ENCODE measurements at places on chromosomes 7 and 10.

DNA sequence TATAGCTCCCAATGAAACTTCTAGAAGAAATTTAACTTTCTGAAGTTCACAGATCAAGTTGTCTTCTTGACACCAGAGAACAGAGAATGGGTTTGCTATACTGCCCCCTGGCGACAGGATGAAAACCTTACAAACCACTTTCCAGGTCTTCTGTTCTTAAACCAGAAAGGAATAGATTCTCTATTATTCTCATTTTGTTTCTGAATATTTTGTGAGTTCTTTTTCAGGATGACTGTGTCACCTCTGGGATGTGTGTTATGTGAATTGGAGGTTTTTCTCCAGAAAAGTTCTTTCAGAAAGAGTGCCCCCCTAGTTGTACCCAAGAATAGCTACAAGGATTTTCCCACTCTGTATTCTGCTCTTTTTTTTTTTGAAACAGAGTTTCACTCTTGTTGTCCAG, 6.3 kb downstream of the IFT22 start:
- peak; percentile 53 for DNase-seq

DNA sequence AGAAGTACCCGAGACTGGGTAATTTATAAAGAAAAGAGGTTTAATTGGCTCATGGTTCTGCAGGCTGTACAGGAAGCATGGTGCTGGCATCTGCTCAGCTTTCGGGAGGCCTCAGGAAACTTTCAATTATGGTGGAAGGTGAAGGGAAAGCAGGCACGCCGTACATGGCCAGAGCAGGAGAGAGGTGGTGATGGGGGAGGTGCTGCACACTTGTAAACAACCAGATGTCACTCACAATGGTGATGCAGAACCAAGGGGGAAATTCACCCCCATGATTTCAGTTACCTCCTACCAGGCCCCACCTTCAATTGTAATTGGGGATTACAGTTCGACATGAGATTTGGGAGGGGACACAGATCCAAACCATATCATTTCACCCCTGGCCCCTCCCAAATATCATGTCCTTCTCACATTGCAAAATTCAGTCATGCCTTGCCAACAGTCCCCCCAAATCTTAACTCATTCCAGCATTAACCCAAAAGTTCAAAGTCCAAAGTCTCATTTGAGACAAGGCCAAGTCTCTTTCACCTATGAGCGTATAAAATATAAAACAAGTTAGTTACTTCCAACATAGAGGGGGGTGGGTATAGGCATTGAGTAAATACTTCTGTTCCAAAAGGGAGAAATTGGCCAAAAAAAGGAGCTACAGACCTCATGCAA, 50.0 kb downstream of the RSBN1L start:
- DNase-seq = no peak

DNA sequence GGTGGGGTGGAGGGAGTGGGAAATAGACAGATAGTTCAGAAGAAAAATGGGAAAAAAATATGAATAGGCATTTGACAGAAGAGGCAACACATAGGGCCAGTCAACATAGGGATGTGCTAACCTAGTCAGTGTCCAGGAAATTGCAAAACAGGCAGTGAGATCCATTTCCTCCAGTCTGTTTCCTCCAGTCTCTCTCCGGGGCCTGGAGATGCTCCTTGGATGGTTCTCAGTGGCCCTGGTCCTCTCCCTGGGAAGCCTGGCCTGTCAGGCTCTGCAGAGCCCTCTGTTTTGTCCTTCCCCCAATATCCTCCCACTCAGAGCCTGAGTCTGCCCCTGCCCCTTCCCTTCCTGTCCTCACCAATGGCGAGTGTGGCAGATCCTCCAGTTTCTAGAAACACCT, 52.6 kb downstream of the SYPL1 start:
- DNase-seq = no peak

GRCh38 chr10:44937196-44938005, 22.2 kb upstream of the RASSF4 start:
- peak; percentile 25 for DNase-seq
